ENCODE measurements at places on chromosomes 4 and X.

DNA sequence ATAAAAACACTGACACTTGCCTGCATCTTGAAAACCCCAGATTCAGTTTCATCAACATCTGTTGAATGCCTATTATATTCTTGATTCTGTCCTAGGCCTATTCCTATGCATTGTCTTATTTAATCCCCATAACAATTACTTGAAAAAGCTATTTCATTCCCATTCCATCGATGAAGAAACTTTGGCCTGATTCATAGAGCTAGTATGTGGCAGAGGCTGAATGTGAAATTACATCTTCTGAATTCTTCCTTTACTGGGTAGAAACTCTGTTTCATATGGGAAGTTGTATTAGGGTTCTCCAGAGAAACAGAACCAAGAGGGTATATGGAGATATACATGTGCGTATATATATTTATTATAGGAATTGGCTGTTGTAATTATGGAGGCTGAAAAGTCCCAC is 35.0 kb upstream of the SLC4A4 start:
- DNase-seq = no peak

- no peak for DNase-seq
Observed at GRCh38 chr4:71765821-71766383, 18.0 kb downstream of the GC start.

- DNase-seq = no peak
Observed at GRCh38 chr4:176435901-176436292, 116.1 kb downstream of the SPCS3 start.

DNA sequence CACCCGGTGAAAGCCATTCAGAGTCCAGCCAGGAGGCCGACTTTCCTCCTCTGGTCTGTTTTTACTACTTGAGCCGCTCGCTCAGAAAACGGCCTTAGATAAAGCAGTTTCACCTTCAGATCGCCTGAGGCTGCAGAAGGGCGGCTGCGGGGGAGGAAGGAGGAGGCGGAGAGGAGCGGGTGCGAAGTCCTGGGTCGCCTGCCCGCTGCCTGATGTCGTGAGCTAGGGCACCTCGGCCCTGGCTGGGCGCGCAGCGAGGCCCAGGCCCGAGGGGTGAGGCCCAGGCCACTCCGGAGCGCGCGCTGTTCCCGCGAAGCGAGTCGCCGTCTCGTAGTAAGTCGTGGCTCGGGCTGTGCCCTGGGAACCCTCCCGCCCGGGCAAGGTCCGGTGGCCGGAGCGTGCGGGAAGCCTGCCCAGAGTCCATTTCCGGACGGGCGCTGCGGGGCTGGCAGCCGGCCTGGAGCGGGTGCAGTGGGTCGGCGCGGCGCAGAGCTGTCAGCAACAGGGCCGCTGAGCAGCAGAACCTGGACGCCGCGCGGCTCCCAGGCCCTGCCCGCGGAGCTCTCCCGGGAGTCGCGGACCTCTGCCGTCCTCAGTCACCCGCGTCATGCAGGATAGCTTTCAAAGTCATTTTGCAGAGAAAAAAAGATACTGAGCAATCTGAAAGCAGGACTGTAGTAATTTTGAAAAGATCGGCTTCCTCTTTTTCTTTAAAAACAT is 18.6 kb downstream of the TRIM2 start:
- DNase-seq = peak; percentile 36

- no peak for DNase-seq
Observed at GRCh38 chr4:128353791-128354190, 66.2 kb upstream of the PGRMC2 start.

- no peak for DNase-seq
Observed at GRCh38 chr4:3402491-3403347, 39.0 kb upstream of the HGFAC start.

GRCh38 chr4:120850018-120850599 is 72.4 kb downstream of the PRDM5 start:
- DNase-seq = no peak

GRCh38 chr4:52477191-52477780 is 181.8 kb downstream of the USP46 start:
- no peak for DNase-seq

DNA sequence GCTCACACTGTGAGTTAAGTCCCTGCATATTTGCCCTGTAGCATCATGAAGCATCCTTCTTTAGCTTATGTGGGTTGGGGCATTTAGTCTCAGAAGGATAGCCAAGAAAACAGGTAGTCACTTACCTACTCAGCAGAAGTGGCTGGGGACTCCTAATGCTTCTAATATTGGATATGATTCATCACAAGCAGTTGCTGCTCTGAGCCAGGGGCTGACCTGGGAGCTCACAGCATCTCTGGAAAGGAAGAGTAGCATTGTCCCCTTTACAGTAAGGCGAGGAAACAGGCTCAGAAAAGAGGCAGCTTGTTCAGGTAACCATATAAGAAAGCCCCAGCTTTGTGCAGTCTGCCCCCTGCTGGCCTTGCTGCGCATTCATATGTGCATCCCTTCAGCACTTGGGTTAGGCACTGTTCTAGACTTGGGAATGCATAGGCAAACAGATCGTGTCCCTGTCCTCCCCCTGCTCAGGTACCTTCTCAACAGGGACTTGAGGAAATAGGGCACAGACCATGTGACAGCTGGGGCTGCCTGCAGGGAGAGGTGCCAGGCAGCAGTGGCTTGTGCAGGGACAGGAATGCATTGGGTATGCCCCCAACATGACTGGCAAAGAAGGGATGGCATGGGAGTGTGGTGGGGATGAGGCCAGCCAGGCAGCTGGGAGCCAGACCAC is 35.7 kb upstream of the TBC1D14 start:
- DNase-seq = peak; percentile 68

GRCh38 chr4:184153781-184154180 is 63.9 kb downstream of the ENPP6 start:
- DNase-seq = no peak

- no peak for DNase-seq
Observed at GRCh38 chr4:14816623-14817261, 185.5 kb upstream of the CPEB2 start.

- no peak for DNase-seq
Observed at GRCh38 chr4:172412851-172413580, 599.8 kb downstream of the GALNTL6 start.

GRCh38 chrX:124362072-124362471 is 15.7 kb downstream of the SH2D1A start:
- DNase-seq = no peak

- DNase-seq = no peak
Observed at GRCh38 chrX:137172317-137172948, 138.6 kb upstream of the GPR101 start.

- DNase-seq = no peak
Observed at GRCh38 chr4:79987401-79987800, 85.6 kb downstream of the ANTXR2 start.

DNA sequence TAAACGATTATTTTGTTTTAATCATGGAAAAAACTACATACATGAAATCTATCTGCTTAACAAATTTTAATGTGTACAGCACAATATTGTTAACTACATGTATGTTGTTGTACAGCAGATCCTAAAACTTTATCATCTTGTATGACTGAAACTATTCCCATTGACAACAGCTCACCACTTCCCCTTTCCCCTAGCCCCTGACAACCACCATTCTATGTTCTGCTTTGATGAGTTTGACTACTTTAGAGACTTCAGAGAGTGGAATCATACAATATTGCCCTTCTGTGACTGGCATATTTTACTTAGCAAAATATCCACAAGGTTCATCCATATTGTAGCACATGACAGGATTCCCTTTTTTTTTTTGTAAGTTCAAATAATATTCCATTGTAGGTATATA is 185.9 kb downstream of the CFAP299 start:
- no peak for DNase-seq
